ENCODE measurements at places on chromosomes 11 and 22.
A peak's percentile ranks its signal among the peaks of the same experiment; 100 is the strongest.

DNA sequence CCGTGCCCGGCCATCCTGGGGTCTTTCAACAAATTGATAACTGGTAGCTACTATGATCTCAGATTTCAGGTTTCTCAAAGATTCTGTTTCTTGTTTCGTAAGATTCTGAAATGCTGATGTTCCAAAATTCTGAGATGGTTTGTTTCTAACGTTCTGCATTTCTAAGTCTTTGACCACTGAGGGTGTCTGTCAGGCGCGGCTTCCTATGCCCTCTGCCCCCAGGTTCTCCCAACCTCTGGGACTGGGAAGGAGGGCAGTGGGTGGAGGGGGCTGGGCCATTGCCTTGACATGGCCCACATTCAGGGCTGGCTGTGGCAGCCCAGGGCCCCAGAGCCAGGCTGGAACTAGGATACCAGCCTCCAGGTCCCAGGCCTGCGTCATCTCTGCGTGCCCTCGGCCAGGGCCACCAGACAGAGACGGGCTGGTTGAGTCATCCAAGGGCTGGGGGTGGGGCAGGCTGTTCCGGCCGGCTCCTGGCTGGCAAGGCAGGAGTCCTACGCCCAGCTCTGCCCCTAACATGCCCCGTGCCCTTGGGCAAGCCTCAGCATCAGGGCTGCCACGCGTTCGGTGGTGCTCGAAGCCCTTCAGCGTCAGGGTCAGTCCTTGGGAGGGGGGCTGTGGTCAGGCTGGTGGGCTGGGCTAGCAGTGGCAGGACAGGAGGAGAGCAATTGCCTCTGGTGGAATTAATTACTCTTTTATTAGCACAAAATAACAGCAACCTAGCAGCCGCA is 5.2 kb downstream of the TMEM134 start:
- DNase-seq, result no peak

GRCh38 chr11:72066855-72067254 is 13.5 kb downstream of the NUMA1 start:
- no peak for DNase-seq

DNA sequence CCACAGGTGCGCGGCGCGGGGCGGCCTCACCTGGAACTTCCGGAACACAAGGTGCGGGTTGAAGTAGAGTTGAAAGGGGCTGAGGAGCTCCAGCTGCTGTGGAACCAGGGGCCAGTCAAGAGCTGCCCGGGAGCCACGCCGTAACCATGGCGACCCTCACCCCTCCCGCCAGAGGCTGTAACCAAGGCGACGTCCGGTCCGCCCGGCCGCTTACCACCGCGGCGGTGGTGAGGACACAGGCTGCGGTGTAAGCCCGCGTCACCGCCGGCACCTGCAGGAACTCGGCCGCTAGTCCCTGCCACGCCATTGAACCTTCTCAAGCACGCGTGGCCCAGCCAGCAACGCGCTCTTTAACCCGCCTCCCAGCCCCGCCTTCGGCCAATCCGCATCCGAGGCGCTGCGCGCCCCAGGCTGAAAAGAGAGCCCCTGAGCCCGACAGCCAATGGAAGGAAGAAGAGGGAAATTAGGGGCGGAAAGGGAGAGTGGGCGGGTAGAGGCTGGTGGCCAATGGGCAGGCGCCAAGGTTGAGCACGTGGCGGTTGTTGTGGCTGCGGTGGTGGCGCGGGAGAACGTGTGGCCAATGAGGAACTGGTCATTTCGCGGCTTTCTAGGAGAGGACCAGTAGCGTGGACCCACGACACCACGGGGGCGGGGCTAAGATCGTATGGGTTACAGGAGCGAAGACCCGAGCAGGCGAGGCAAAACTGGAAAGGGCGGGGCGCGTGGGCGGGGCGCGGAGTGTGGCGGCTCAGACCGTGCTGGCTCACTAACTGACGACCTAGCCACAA is at the start of gene DERL3:
Gene DERL3 (minus strand): TSS at position 326 of the 788 bp plus-strand sequence. CDS start 19 bp downstream, at position 307.
- peak; percentile 97 for DNase-seq

DNA sequence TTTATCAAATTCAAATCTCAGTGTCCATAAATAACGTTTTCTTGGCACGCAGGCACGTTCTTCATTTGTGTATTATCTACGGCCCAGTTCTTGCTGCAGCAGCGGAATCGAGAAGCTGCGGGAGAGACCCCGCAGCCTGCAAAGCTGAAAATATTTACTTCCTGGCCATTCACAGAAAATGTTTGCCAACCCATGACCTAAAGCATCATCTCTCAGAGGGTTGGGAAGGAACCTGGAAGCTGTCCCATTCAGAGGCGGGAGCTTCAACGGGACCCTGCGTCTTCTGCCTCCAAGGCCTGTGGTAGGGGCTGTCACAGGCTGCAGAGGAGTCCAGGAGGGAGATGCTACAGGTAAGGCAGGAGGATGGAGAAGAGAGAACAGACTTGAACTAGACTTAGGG is 319.2 kb downstream of the MN1 start:
- no peak for DNase-seq

GRCh38 chr11:1563149-1563638 is 8.9 kb downstream of the DUSP8 start:
- DNase-seq, result no peak

- no peak for DNase-seq
Measured at GRCh38 chr22:18060646-18061620, 16.9 kb upstream of the PEX26 start.

Data from Ammon's horn (tissue), 1 donor.